Hypothalamus (tissue), 51 donors: ENCODE measurements at places on chromosomes 7 and 10.

- DNase-seq: no peak
These were observed 61.2 kb upstream of the LBX1 start for GRCh38 chr10:101290431-101290830.

GRCh38 chr7:101814081-101814990, 3.1 kb upstream of the CUX1 start:
- DNase-seq: peak; percentile 20

- DNase-seq: no peak
These were observed 106.2 kb upstream of the INHBA start for GRCh38 chr7:41809116-41809515.

DNA sequence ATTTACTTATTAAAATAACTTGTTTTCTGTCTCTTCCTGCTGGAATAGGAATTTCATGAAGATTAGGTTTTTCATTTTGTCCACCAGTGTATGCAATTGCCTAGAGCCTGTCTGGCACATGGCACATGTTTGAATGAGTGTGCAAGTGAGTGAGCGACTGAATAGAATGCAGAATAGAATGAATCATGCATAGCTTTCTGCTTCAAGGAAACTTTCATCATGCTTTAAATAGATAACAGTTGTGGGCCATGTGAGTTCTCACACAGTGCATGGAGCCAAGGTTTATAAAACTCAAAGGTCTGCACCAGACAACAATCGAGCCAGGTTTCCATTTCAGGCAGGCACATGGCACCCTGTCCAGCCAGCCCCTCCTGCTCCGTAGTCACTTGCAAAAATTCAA, 74.2 kb upstream of the HECW1 start:
- DNase-seq: no peak

DNA sequence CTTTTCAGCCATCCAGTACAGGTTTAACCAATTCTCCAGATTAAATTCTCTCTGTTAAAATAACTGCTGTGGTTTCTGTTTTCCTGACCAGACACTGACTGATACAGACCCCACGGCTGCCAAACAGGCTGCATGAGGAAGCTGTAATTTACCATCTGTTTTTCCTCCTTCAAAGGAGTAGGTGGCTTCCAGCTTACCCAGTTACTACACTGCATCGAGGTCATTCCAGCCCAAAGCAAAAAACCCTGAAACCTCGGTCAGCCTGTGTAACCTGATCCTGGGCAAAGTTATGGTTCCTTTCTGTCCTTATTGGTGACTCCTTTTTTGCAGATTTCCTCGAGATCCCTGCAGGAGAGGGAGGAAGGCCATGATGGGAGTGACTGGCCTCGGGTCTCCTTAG, 27.9 kb upstream of the LOXL4 start:
- no peak for DNase-seq

DNA sequence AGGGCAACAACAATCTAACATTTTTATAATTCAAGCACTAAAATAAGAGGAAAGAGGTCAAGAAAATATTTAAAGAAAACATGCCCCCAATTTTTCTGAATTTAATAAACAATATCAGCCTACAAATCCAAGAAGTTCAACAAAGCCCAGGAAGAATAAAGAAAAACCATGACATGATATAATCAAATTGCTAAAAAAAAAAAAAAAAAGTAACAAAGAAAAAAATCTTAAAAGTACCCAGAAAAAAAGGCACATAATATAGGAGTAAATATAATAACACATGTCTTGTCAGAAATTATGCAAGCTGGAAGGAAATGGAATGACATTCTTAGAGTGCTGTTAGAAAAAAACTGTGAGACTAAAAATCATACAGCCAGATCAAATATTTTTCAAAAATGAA, 151.4 kb downstream of the IMMP2L start:
- no peak for DNase-seq

GRCh38 chr7:86733783-86734182, 90.1 kb downstream of the GRM3 start:
- no peak for DNase-seq

DNA sequence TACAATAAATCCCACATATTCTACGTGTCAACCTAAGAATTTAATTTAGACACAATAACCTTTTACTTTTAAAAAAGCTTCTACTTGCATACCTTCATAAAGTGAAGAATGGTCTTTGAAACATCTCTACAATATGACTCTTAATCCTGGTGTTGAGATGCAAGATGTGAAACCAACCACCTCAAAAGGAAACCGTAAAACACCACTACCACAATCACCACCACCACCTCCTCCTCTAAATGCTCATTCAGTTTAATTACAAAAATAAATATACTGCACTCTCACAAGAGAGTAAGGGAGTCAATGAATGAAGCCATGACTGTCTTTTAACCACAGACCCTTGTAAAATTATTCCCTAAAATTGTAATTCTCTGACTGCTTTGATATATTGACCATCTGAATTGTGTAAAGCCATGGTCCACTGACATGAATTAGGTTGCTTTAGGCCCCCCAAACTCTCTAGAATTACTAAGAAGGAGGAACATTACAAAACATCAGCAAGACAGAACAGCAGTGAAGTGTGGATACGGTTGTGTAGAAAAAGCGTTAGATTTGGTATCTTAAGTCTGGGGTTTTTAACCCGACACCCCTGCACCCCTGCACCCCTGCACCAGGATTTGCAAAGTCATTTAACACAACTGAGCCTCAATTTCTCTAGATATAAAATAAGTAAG, 171.4 kb downstream of the SFMBT2 start:
- DNase-seq: no peak

- no peak for DNase-seq
These were observed 12.3 kb downstream of the C10orf105 start for GRCh38 chr10:71707240-71707789.

DNA sequence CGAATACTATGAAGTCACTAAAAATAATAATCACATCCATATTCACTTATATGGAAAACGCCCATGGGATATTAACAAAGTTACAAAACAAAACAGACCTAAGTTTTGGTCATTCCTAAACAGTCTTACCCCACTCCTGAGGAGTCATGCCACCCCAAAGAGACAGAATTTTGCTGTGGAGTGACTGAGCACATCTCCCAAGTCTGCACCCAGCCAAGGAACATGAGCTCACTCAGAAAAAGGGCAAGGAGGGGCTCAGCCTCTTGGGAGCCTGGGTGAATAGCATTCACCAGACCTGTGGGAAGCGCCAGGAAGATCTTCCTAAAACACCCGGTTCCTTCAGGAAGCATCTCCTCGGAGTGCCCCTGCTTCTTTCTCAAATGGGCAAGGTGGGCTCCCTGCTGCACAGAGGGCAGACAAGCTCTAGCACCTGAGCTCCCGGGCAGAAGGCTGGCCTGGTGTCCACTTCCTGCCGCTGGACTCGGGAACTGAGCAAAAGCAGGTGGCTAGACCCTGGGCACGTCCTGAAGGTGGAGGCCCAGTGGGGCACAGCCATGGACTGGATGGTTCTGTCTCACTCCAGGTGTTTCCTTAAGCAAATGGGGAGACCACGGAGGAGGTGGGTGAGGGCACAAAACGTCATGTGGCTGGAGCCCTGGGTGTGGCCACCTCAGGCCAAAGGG, 31.0 kb downstream of the TNS3 start:
- no peak for DNase-seq

GRCh38 chr10:110495731-110496552, 1.8 kb upstream of the DUSP5 start:
- DNase-seq: no peak

DNA sequence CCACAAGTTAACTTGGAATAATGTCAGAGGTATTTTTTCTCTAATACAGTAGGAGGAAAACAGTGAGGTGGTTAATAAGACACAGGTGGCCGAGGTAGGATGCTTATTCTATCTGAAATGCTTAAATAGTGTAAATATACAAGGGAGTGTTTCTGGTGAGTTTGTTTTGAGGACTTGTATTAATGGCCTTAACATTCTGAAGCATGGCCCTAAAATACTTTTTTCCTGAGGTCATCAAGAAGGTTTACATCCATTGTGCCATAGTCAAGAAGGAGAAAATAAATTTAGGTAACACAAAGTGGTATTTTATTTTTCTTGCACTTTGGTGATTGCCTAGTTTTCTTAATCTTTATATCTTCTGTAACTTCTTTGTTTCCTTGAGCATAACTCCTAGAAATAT, 18.8 kb downstream of the GNAI1 start:
- DNase-seq: no peak

GRCh38 chr10:84026821-84027257, 112.5 kb upstream of the GHITM start:
- DNase-seq: no peak

DNA sequence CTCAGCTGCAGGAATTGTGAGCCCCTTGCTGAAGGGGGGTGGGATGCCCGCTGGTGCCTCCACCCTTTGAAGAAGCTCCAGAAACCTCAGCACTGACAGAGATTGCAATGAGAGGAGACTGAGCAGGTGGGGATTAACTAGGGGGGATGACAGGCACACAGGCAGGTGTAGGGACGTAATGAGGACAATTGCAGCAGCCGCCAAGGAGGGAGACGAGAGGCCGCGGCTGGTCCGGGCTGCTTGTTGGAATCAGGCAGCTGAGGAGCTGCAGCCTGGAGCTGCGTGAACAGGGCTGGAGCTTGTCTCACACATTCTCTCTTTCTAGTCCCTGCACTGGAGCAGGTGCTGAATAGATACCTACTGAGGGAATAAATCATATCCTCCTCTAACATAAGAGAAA, 122.0 kb upstream of the TCERG1L start:
- DNase-seq: no peak

DNA sequence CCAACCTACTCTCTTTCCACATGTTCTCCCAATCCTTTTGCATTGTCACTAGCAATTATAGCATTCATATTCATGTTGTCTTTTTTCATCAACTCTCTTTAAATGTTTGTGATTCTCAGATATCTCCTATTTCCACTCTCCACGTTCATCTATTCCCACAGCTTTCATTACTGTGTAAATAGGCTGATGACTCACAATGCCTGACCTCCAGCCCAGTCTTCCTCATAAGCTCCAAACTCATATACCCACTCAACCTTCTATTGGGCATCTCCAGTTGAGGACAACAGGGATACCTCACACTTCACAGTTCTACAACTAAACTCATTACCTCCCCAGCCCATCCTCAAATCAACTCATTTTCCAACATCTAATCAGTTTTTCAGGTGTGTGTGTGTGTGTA, 194.1 kb downstream of the DGKI start:
- no peak for DNase-seq

DNA sequence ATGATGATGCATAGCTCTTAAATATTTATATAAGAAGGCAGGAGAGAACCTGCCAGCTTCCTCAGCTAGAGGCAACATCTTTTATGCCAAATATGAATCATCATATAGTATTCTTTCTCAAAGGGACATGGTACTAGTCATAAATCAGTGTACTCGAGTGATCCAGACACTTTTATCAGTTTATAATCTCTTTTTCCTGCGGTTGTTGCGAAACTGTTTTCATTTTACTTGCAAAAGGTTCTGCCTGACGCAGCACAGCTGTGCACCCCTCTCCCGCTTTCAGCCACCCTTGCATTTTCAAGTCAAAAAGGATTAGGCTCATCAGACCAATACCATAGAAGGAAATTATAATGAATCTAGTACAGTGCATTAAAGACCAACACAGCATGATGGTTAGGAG, 332.3 kb upstream of the PRKCQ start:
- no peak for DNase-seq

GRCh38 chr7:36851382-36851781, 127.1 kb upstream of the AOAH start:
- no peak for DNase-seq
